ENCODE measurements at places on chromosomes 7 and 10. TPM values are rescaled to one million over a fixed set of nuclear protein-coding genes. Genes with fewer than 3 reads are reported as not detected.
A peak's percentile ranks its signal among the peaks of the same experiment; 100 is the strongest.

- no peak for DNase-seq
Measured at GRCh38 chr10:33015761-33016547, 57.9 kb upstream of the ITGB1 start.

DNA sequence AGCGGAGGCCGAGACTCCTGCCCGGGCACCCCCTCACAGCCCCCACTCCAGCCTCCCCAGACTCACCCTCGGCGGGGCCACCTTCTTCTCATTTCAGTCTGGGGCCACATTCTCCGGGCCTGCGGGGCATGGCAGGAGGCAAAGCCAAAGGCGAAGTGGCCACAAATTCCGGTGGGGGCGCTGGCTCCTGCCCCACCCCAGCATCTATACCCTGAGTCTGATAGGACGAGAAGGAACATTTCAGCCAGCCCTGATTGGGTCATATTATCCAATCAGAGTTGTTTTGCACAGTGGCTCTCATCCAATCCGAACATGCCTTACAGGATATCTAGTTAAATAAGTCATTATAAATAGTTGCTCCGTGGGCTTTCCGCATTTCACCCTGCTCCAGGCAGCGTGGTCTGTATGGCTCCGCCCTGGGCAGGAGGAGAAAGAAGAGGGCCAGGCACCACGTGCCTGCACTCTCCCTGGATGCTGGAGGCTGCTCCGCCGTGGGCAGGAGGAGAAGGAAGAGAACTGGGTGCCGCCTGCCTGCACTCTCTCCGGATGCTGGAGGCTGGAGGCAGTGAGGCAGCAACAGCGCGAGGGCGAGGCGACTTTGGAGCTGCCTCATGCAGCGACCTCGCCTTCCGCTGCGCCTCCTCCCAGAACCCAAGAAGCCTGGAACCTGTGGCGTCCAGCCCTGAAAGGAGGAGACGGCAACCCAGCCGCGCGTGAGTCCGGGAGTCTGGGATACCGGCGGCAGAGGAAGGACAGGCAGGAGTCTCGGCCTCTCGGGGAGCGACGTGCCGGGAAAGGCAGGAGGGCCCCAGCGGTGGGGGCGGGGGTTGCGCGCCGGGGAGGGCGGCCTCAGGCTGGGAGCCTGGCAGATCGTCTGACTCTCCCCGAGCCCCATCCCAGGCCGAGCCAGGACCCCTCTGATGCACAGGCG, 162.9 kb downstream of the ZNF33B start:
- no peak for DNase-seq

Gene IGFBP3
- 2.4 TPM for polyA plus RNA-seq

GRCh38 chr7:66070222-66070621, 5.4 kb upstream of the ASL start:
- DNase-seq: no peak

GRCh38 chr10:48598936-48599829, 5.7 kb downstream of the ARHGAP22 start:
- DNase-seq: no peak

Gene CCDC172
- polyA plus RNA-seq: not detected

DNA sequence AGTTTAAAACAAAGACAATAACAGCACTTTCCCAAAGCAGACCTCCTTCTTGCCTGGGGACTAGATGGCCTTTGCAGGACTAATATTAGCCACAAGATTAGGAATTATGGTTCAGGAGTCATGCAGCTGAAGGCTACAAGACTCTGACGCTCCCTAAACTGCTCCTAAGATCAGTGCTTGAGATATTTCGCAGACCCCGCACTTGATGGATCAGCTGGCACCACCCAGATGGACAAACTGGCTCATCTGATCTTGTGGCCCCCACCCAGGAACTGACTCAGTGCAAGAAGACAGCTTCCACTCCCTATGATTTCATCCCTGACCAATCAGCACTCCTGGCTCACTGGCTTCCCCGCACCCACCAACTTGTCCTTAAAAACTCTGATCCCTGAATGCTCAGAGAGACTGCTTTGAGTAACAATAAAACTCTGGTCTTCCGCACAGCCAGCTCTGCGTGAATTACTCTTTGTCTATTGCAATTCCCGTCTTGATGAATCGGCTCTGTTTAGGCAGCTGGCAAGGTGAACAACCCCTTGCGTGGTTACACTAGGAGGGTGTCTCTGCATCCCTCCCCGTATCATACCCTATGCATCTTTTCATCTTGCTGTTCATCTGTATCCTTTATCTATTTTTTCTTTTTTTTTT, 26.9 kb upstream of the NRBF2 start:
- DNase-seq: no peak

Gene CD36
- polyA plus RNA-seq: 0.73 TPM

Gene CLRN3
- polyA plus RNA-seq: not detected

Gene TMEM176B
- not detected for polyA plus RNA-seq

DNA sequence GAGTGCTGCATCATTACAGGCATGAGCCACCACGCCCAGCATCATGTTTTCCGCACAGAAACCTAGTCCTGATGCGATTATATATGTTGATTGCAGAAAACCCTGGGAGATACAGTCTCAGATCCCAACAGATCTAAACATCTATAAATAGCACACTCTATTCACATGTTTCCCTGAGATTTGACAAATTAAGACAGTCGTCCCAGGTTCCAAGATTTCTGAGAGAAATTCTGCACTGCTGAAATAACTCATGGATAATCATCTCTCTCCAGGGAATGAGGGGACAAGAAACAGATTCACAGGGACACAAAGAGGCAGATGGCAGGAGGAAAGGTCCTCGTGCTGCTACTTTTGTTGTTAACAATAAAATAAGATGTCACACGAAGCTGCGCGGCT, 393.1 kb upstream of the CELF2 start:
- DNase-seq: no peak

- no peak for DNase-seq
Measured at GRCh38 chr7:86477343-86477935, 166.3 kb upstream of the GRM3 start.

- DNase-seq: no peak
Measured at GRCh38 chr7:37718585-37718984, 35.0 kb downstream of the GPR141 start.

Gene CYP2C8
- 0.40 TPM for polyA plus RNA-seq

DNA sequence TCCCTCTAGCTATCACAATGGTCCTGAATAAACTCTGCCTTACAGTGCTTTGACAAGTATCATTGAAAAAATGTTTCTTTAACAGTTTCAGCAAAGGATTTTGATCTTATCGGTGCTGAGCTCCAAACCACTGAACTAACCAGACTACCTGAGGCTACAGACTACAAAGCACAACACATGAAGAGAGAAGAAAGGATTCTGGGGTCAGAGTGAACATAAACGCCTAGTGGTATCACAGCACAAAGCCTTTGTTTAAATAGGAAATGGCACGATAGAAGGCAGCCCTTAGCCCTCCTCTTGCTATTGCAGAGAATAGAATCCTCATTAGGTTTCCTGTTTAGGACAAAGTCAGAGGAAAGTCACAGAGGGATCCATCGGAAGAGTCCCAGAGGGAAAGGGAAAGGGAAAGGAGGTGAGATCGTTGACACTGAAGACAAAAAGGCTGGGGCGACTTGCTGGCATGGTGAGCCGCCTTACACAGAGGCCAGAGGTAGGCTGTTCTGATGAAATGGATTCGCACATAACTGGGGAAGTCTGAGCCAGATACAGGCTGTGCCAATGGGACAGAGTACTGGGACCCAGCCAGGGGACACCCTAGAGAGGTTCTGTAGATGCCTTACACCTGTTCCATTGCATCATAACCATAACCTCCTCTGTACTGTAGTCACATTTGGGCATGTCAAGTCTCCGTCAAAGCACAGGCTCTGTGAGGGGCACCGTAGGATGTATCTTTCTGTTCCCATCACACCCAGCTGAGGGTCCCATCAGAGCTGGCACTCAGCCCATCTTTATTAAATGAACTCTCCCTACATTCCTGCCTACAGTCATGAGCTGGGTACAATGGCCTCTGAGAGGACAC, 71.5 kb downstream of the XPNPEP1 start:
- peak; percentile 1 for DNase-seq

- no peak for DNase-seq
Measured at GRCh38 chr7:24463474-24463873, 109.8 kb upstream of the PALS2 start.

Gene FAM25G
- not detected for polyA plus RNA-seq

Data from naive thymus-derived CD8-positive, alpha-beta T cell (primary cell).